ENCODE measurements at places on chromosomes 13 and 19. TPM values are rescaled to one million over a fixed set of nuclear protein-coding genes. Genes with fewer than 3 reads are reported as not detected.

The IL11 gene
- 1.3 TPM for total RNA-seq

The SBK3 gene
- not detected for total RNA-seq

DNA sequence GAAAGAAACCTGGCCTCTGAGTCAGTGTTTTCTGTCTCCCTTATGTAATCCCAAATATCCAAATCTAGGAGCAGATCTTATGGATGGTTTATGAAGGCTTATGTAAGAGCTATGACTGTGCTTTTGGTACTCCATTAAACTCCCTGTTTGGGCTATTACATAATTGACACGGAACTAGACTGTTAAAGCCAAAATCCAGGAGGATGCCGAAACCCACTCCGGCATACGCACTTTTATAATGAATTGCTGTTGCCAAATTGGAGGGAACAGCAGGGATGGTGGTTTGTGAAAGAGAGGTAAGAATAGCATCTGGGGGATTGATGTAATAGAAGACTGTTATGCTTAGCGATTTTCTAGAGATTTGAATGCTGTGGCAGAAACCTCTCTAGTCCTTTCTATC is 2.0 kb downstream of the MTUS2 start:
- no peak for DNase-seq

GRCh38 chr19:10020851-10021250 is 7.6 kb downstream of the RDH8 start:
- DNase-seq, result no peak

- no peak for DNase-seq
These were observed 21.9 kb downstream of the IQCN start for GRCh38 chr19:18252370-18252717.

DNA sequence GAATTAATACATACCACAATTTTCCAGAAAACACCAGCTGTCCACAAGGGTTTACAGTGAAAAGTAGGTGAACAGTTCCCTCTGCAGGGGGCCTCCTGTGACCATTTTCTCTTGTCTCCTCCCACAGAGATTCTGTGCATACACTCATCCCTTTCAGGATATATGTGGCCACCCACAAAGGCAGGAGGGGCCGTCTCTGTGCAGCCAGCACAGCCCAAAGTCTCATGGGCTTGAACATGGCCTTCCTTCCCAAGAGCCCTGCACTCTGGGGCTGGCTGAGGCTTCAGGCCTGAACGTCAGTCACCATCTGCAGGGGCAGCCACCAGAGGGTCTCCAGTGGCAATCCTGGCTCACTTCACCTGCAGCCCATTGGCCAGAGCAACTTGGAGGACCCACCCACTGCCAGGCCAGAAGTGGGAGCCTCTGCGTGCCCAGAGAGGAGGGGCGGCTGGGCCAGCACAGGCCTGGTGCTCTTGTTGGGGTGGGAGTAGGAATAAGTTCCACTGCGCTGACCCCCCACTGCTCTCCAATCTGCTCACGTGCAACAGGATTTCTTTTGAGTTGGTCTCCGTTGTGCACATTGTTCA is 25.1 kb downstream of the TMEM161A start:
- DNase-seq, result no peak

- no peak for DNase-seq
These were observed 11.7 kb upstream of the TRIM13 start for GRCh38 chr13:49985129-49985528.

DNA sequence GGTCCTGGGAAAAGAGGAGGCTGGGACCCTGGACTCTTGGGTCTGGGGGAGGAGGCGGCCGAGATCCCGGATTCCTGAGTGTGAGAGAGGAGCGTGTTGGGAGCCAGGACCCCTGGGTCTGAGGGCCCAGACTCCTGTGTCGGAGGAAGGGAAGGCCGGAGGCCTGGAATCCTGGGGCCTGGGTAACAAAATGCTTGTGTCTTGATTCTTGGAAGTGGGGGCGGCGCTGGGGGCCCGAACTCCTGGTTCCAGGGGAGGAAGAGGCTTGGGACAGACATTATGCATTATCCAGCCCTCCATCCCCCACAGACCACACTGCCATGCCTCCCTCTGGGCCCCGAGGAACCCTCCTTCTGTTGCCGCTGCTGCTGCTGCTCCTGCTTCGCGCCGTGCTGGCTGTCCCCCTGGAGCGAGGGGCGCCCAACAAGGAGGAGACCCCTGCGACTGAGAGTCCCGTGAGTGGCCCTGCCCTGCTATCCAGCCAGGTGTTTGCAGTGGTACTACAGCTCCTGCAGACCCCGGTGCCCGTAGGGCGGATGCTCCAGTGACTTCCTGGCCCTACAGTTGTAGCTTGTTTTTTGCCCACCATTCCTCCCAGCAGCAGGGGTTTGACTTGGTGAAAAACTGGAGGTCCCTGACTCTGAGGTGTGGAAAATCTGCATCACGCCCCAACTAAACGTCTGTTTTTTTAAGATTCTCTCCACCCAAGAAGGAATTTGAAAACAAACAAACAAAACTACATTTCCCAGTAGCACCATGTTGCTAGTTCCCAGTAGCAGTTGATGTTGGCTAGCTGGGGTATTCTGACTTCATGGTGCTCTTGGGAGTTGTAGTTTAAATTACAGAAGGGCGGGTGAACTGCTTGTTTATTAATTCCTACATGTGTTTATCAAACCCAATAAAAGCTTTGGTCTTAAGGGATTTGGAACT is 630 bp downstream of the NUCB1 start:
- peak; percentile 20 for DNase-seq

- no peak for DNase-seq
These were observed 49.5 kb downstream of the KDM4B start for GRCh38 chr19:5018224-5019015.

All from bronchial epithelial cell (primary cell).